HL-60 (cell line): ENCODE measurements at places on chromosomes 4 and X.

DNA sequence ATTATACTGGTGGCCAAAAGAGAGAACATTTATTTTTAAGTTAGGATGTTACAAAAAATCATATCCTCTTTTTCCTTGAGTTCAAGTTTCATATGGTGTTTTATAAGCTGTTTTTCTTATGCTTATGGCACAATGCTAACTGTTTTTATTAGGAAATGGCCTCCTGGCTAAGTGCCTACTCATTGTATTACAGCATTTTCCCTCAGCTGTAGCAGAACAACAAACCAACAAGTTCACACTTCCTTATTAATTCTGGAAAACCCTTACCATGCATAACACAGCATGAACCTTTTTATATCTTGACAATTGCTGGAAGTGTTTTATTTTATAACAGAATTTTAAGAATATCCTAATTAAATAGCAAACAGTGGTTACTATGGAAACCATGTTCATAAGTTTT is 165.8 kb downstream of the GASK1B start:
- DNase-seq: peak; percentile 85

DNA sequence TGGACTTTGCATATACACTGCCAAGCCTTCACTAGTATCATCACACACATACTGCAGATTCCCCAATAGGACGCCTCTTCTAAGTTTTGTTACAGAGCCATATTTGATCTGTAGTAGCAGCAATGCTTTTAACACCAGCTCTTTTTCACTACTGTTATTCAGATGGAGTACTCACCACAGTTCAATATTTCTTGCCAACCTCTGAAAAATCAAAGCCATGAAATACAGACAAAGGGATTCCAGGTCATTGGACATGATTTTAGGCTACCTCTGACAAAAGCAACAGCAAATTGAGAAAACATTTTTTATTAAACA is 390.7 kb upstream of the ADGRL3 start:
- no peak for DNase-seq

DNA sequence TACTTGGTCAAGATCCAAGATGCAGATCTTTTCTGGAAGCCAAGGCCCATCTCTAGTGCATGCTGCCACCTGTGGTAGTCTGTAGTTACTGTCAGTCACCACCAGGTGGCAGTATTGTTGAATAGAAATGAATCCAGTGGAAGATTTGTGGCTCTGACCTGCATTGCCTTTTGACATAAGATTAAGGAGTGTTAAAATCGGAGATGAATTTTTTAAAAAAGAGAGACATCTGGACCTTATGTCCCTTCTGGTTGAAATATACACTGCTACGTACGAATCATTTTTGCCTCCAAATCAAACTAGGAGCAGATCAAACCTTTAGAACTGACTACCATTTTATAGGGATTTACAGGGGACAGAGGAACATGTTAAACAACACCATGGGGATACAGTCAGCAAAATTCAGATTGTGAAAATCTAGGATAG is 46.9 kb upstream of the RHOH start:
- peak; percentile 84 for DNase-seq

GRCh38 chr4:13432453-13432852 is 51.7 kb downstream of the RAB28 start:
- no peak for DNase-seq

GRCh38 chr4:128384765-128385598 is 97.4 kb upstream of the PGRMC2 start:
- no peak for DNase-seq

DNA sequence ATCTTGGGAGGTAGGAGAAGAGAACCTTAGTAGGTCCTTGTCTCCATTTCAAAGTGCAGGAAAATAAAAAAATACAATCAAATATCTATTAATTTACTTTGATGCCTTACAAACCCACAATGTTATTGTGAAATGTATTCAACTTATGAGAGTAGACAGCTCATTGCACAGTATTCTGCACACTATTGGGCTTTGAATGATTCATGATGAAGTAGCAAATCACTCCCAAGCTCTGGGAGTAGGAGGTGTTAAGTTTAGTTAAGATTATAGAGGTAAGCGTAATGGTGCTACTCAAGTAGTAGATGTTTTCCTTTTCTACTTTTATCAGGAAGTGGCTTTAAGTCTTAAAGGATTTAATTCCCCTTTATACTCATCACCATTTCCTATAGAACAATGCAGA is 32.8 kb upstream of the TMPRSS11A start:
- no peak for DNase-seq

DNA sequence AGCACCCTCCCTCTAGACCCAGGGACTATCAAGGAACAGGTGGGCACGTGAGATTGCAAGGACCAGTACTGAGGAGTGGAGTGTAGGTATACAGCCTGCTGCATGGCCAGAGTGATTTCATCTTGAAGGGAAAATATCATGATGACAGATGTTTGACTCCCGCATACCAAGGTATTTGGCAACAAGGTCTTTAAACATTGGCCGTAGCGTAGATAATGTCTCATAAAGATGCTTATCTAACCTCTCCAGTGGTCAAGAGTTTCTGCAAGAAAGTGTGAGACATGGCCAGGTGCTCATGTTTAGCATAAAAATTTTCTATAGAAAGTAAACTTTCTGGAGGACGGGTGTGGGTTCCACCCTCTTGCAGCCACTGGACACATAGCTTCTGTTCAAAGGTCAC is 18.7 kb upstream of the ZNF630 start:
- DNase-seq: no peak
